ENCODE measurements at places on chromosomes 7 and 10.

DNA sequence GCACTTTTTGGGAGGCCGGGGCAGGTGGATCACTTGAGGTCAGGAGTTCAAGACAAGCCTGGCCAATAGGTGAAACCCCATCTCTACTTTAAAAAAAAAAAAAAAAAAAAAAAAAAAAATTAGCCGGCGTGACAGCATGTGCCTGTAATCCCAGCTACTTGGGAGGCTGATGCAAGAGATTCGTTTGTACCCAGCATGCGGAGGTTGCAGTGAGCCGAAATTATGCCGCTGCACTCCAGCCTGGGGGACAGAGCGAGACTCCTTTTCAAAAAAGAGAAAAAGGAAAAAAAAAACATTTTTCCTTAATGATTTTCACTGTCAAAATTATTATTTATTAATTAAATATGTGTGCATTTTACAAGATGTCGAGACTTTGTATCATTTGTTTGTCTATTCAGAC lies 253.6 kb downstream of the CNTNAP2 start:
- DNase-seq: no peak

DNA sequence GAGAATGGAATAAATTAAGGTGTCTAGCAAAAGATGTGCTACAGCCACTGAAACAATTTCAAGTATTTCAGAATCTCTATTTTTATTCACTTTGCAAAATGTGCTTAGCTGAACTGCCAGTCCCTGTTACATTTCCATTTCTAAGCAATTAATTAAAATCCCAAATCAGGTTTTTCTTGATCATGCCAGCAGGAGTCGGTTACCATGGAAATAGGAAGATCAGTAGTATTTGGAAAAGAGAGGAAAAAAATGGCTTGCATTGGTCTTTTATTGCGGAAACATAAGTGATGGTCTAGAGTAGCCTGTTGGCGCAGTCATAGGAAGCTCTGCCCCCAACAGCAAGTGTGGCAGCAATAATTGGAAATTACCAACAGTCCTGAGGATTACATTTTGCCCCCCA lies 867.1 kb downstream of the GATA3 start:
- DNase-seq: no peak

- DNase-seq: no peak
Measured at GRCh38 chr7:40356871-40357709, 222.3 kb downstream of the SUGCT start.

DNA sequence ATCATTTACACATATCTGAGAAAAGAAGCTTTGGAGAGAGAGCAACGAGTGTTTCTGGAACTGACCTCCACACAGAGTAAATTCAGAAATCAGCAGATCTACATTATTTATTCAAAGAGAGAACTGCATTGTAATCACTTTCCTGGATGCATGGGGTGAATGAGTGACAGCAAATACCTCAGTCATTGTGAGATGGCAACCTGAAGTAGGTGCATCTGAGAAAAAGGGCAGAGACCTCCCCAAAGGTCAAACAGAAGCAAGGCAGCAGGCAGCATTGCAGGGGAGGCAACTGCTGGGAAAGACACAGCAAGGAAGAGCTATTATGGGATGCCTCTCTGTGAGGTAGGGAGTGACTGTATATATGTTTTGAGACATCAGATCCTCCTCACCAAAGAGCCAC lies 26.5 kb upstream of the SMIM30 start:
- DNase-seq: no peak

DNA sequence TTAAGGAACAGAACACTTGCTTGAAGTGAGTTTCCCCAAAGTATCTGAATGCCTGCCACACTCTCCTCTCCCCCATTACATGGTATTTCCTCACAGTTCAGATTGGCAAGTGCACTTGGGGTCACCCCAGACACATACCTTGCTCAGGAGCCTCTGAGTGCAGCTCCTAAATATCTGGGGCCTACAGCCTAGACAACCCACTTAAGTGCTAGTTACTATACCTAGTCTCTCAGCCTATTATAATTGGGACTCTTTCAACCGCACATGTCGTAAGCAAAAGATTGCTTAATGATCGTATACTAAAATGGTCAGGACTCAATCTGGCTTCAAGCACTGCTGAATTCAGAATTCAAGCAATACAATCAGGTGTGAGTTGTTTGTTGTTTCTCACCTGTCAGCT lies 19.9 kb downstream of the TMEM176B start:
- DNase-seq: no peak

DNA sequence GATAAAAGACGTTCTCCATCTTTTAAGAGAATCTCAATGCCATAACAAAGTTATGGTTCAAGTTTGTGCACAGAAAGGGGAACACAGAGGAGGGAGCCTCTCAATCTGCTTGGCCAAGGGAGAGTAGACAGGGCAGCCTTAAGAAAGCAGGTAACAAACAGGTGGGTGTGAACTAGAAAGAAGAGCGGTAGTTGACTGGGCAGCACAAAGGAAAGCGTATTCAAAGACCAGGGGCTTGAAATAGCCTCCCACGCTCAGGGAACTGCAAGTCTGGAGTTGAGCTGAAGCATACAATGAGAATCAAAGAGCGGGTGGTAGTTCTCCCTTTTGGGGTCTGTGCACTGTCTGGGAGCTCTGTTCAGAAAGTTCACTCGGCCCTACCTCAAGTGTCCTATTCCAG lies 18.9 kb upstream of the MACC1 start:
- DNase-seq: no peak

DNA sequence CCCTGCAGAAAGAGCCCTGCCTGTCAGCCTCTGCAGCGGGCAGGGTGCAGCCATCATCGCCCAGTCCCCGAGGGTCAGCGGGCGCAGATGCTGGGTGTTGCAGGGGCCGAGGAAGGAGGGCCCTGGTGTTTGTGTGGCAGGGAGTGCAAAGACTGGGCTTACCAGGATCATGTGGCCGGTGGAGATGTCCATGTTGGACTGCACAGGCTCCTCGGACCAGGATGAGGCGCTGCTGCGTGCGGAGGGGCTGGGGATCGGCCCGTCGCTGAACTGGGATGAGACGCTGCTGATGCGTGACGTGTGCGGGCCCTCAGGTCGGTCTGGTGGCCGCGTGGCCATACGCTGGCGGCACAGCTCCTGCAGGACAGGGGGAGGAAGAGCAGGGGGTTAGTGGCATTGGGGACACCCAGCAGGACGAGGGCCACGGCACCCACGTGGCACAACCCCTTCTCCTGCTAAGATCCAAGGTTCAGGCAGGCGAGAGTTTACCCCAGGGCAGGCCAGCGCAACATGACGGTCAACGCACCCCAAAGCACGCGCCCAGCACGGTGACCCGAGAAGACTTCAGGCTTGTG lies 319.5 kb downstream of the DNAJB6 start:
- DNase-seq: no peak

DNA sequence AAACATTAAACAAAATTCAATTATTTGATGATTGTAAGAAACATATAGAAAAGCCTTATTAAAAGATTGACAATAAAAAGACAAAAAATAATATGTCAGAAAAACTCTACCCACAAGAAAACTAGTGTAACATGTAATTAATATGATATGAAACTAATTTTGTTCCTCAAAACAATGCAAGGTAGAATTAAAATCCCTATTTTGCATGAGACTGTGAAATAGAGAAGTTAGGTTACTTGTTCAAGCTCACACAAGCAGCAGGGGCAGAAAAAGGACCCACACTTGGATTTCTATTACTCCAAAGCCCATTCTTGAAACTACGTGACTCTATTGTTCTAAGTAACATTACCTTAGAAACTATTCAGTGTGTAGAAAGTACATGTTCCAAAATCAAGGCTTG lies 96.4 kb downstream of the KCNMA1 start:
- DNase-seq: no peak

- no peak for DNase-seq
Measured at GRCh38 chr7:50603287-50603686, 38.1 kb upstream of the DDC start.

- no peak for DNase-seq
Measured at GRCh38 chr10:126341491-126341890, 46.8 kb downstream of the ADAM12 start.

DNA sequence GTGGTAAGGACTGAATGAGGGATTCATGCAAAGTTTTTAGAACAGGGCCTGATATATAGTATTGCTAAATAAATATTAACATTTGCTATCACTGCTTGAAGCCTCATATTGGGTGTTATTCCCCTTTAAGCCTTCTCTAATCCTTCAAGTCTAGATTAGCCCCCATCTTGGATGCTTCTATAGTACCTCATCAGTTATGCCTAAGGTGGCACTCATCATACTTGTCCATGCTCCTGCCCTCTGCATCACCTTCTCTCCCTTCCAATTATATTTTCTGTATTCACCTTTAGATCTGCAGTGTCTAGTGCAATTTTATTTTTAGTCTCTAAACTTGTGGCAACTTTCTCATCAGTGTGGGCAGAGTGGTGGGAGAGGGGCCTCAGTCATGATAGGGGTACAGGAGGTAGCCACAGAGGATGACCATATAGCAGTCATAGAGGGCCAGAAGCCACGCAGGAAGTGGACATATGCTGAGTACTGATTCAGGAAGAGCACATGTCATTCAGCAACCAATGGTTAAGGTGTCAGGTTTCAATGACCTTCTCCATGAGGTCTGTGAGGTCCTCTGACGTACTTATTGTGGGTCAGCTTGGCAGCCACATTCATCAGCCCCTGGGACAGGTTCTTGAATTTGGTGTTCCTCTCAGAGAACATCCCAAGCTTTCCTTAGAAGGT lies 2.5 kb downstream of the ENTPD1 start:
- DNase-seq: no peak

DNA sequence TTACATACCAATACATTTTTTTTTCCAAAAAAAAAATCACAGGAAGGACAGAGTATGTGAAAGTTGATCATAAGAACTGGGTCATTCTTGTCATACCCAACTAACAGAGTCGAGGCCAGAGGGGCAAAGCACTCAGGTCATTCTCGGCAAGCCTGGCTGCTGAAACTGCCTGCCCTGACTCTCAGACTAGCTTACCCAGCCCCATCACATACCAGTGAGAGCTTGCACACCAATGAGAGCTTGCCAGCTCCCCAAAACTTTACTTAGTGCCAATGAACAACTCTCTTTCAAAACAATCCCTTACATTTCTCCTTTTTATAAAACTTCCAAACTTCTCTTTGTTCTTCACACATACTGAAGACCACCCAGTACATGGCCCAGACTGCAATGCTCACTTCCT lies 48.9 kb downstream of the VOPP1 start:
- no peak for DNase-seq

DNA sequence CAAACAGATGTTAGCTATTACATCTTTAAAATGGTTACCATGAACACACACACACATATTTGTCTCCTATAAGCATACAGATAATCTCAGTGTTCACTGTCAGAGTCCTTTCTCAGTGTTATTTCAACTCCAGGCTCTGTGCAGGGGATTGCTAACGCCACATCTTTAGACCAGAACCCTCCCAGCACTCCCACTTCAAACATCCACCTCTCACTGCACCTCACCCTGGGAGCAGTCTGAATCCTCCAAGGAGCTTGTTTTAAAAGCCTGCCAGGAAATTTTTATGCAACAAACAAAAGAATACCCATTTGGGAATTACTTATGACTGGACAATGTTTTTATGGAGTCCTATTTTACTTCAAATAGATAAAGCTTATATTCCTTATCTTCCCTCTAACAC lies 107.4 kb downstream of the PARD3 start:
- no peak for DNase-seq

GRCh38 chr10:127812041-127812440 lies 75.1 kb downstream of the FOXI2 start:
- no peak for DNase-seq

DNA sequence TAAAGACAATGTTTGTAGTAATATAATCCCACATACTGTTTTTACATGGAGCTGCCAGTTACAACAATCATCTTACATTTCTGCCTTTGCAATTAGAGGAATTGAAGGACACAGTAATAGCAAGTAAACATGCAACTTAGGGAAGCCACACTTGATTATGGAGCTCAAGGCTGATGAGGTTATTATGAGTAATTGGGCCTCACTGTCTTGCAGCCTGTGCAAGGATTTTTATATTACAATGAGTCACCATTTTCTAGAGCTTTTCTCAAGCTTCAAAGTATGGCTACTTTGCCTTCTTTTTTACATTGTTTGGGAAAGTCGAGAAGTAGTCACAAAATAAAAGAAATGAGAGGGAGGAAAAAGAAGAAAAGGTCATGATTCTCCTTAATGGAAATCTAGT lies 226.4 kb downstream of the KIAA1217 start:
- no peak for DNase-seq

GRCh38 chr10:74825371-74826141 lies 844 bp upstream of the KAT6B start:
- peak; percentile 74 for DNase-seq

- no peak for DNase-seq
Measured at GRCh38 chr10:792792-793100, 103.3 kb upstream of the DIP2C start.

DNA sequence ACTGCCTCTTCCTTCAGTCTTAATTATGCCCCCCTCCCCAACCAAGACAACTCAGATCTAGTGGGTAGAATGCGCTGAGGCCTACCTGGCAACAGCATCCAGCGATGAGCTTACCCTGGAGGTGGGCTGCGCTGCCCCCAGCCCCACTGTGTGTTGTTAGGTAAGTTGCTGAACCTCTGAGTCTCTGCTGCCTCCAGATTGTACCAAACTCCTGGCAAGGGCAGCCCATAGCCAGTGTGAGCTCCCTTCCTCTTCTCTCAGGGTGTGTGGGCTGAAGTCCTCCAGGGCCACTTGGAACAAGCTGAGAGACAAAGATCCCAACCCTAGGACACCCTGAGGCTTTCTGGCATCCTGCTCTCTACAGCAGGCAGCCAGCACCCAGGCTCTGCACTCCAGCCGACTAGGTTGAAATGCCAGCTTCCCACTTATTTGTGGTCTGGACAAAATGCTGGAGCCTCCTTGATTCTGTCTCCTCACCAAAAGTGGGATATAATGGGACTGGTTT lies 135.3 kb downstream of the ARHGAP22 start:
- DNase-seq: peak; percentile 19

DNA sequence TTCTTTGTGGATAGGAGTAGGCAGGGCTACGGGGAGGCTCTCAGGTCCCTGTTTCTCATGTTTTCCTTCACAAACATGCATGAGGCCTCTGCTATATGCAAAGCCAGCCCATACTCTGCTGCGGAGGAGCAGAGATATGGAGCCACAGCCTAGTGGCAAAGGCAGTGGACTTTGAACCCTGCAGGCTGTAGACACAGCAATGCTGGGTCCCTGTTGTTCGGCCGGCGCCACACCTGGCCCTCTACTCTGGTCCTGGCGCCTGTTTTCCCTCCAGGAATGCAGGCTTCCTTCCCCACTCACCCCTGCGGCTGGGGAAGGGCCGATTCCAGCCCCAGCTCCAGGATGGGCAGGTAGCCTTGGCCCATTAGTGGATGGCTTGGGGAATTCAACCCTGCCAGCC lies 11.5 kb downstream of the CLRN3 start:
- no peak for DNase-seq

DNA sequence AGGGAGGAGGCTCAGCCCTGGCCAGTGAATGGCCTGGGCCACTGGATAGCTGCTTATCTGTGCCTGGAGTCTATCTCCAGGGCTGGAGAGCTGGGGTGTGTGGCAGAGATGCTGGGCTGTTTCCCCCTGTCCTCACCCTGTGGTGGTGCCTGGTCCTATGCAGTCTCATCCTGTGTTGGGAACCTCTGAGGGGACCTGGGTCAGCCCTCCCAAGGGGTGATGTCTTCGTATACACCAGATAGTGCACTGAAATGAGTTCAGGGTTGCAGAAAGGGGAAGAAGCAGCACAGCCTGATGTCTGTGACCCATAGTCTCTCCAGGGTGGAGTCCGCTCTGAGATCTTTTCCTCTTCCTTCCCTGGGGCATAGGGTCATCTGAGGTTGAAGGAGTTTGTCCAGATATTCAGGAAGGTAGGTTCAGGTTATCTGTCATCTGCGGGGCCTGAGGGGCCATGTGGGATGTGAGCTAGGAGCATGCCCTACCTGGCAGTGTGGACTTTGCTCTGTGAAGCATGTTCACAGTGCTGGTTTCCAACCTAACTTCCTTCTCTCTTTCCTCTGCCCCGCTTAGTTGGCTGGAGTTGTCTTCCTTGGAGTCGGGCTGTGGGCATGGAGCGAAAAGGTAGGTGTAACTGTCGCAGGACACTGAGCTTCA lies 33.4 kb upstream of the SH2D4B start:
- DNase-seq: no peak
